SK-N-SH treated with all-trans-retinoic acid at 6 μM for 48 hours (cell line): ENCODE measurements at places on chromosomes 5 and 9.

- ATAC-seq = no peak
Measured at GRCh38 chr9:3662671-3663070, 136.9 kb upstream of the RFX3 start.

GRCh38 chr5:10056228-10056760 is 193.4 kb downstream of the ATPSCKMT start:
- ATAC-seq = no peak

- ATAC-seq = no peak
Measured at GRCh38 chr5:109496112-109496511, 86.3 kb upstream of the PJA2 start.

DNA sequence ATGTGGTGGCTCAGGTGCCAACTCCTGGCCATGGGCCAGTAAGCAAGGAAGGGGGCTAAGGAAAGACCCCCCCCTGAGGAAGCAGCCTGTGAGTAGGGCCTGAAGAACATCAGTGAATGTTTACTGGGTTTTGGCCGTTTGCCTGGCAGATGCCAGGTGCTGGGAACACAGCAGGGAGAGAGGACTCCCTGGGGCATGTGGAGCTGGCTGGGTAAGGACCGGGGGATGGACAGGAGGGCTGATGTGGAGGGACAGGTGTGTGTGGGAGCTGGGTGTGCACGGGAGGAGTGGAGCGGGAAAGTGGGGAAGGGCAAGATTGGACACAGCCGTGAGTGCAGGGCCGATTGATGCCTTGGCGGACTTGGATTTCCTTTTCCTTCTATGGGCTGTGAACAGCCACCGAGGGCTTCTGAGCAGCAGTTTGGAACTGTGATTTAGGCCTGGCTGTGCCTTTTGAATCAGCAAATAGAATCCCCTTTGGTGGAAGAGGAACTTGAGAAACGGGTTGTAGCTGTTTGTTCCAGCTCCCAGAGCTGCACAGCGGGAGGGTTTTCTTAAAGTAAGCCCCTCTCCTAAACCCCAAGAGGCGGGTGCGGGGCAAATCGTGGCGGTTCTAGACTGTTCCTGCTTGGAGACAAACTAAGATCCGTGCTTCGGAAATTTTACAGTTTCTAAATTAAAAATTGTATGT is 3.1 kb downstream of the HMCN2 start:
- ATAC-seq = no peak

DNA sequence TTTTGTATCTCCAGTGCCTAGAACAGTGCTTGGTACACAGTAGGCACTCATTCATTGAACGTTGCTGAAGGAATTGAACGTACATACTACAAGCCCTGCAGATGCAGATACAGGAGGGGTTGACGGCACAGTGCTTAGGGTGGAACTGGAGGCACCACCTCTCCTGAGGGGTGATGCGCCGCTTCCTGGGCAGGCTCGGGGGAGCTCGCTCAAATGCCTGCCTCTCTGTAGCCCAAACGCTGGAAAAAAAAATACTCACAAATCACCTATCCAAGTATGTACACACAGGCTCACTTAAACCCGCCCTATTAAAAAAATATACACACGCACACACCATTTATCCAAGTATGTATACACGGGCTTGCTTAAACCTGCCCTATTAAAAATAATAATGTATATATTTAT is 536 bp upstream of the COMMD10 start:
- ATAC-seq = peak; percentile 13

- ATAC-seq = no peak
Measured at GRCh38 chr5:106303911-106304310, 1366.8 kb downstream of the EFNA5 start.

GRCh38 chr5:6540111-6540827 is 91.6 kb downstream of the UBE2QL1 start:
- ATAC-seq = no peak

- no peak for ATAC-seq
Measured at GRCh38 chr9:135522137-135522877, 1.1 kb downstream of the LCN1 start.

- no peak for ATAC-seq
Measured at GRCh38 chr9:20148416-20148815, 359.6 kb upstream of the SLC24A2 start.

- ATAC-seq = peak; percentile 6
Measured at GRCh38 chr5:181189363-181189961, 15.5 kb downstream of the TRIM7 start.

- ATAC-seq = no peak; the same call in 2 of the 3 replicates
Measured at GRCh38 chr9:99259231-99259918, 37.3 kb downstream of the SEC61B start.

DNA sequence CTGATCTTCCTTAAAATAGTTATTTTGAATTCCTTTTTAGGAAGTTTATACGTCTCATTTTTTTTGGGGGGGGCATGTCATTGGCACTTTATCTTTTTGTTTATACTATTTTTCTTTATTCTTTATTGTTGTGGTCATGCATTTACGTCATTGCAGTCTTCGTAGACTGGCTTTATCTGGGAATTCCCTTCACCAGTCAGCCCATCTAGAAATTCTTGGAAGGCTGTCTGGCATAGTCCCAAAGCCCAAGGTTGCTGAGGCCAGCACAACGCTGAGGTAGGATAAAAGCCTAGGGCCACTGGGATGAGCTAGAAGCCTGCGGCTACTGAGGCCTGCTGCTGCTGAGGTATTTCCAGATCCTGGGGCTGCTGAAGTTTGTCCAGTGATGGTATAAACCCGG is 121.5 kb downstream of the ISOC1 start:
- ATAC-seq = no peak

DNA sequence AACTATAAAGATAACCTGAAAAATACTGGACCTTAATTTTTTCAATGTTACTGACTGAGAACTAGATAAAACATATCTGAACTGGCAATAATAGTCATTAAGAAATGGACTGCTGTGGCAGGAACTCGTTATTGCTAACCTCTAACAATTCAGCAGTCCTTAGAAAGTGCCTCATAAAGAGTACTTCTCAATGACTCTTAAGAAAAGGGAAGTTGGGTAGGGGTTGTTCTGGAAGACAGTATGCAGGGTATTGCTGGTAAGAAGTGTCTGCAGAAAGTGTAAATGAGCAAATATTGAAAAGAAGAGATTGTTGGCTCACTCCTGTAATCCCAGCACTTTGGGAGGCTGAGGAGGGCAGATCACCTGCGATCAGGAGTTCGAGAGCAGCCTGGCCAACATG is 27.9 kb downstream of the FOXD1 start:
- no peak for ATAC-seq

GRCh38 chr5:143682929-143683386 is 129.0 kb upstream of the HMHB1 start:
- ATAC-seq = no peak

DNA sequence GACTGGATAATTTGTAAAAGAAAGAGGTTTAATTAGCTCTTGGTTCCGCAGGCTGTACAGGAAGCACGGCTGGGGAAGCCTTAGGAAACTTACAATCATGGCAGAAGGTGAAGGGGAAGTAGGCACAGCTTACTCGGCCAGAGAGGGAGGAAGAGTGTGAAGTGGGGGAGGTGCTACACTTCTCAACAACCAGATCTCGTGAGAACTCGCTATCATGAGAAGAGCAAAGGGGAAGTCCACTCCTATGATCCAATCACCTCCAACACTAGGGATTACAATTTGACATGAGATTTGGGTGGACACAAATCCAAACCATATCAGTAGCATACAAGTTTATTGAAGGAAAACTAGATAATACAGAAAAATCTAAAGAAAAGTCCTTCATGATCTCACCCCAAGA is 39.9 kb downstream of the NEURL1B start:
- ATAC-seq = no peak

GRCh38 chr5:113663879-113664541 is 150.5 kb downstream of the YTHDC2 start:
- peak; percentile 86 for ATAC-seq

DNA sequence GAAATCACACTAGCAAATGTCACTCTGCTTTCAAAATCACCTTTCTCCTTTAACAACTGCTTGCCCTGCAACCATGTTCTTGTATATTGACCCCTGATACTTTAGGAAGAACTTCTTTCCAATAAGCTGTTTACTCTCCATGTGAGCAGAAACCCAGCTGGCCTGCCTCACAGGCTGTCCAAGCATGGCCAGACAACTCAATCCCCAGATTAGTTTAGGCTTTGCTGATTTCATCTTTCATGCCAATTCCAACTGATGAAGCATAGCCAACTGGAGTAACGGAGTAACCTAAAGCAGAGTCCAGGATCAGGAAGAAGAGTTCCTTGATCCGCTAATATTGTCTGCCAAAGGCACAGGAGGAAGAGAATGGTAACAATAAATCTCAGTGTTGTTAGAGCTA is 56.7 kb upstream of the HTR1A start:
- ATAC-seq = no peak

- no peak for ATAC-seq
Measured at GRCh38 chr9:72618811-72619210, 97.4 kb downstream of the TMC1 start.

DNA sequence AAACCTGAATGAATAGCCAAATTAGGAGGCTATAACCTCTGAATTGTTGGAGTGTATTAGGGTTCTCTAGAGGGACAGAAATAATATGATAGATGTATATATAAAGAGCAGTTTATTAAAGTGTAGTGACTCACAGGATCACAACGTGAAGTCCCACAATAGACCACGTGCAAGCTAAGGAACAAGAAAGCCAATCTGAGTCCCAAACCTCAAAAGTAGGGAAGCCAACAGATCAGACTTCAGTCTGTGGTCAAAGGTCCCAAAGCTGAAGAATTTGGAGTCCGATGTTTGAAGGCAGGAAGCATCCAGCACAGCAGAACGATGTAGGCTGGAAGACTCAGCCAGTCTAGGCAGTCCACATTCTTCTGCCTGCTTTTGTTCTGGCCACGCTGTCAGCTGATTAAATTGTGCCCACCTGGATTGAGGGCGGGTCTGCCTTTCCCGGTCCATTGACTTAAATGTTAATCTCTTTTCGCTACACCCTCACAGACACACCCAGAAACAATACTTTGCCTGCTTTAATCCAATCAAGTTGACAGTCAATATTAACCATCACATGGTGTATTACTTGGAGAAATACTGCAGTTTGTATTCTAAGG is 550.6 kb downstream of the CDH10 start:
- ATAC-seq = no peak

- no peak for ATAC-seq
Measured at GRCh38 chr5:59357381-59357977, 536.0 kb downstream of the PDE4D start.

- ATAC-seq = peak; percentile 91
Measured at GRCh38 chr9:83583151-83584014, 39.6 kb upstream of the IDNK start.

DNA sequence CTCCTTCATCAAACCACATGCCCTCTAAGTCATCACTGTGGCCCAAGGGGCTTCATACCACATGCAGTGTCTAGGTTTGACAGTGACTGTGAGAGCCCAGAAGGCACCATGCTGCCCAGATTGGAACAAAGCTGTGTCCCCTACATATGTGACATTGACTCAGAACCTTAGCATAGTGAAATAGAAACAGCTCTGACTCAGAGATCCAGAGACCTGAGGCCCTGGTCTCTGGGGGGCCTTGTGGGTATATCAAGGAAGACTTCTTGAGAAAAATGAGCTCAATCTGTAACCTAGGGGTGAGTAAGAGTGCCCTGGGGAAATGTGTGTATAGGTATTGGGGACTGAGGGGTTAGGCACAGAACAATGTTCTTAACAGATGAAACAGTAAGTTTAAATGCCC is 7.1 kb upstream of the ENTREP1 start:
- ATAC-seq = no peak

DNA sequence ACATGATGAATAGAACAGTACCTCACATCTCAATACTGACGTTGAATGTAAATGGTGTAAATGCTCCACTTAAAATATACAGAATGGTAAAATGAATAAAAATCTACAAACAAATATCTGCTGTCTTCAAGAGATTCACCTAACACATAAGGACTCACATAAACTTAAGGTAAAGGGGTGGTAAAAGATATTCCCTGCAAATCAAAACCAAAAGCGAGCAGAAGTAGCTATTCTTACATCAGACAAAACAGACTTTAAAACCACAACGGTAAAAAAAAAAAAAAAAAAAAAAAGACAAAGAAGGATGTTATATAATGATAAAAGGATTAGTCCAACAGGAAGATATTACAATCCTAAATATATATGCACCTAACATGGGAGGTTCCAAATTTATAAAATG is 214.0 kb upstream of the MAST4 start:
- ATAC-seq = no peak

DNA sequence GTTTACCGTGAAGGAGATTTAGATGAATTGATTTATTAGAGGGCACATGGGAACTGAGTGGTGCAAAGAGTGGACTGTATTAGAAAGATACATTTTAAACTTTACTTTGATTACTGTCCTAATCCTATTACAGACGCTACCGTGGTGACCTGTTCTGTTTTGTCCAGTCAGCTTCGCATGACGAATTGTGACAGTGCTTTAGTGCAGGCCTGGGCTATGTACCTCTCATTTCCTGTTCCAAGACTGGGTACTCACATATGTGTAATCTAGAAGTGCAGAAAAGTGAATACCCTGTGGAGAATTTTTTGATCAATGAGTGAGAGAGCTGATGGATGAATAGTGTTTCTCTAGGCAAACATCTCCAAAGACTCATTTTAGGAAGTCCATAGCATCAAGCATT is 385.9 kb downstream of the ANXA1 start:
- ATAC-seq = no peak

GRCh38 chr5:151780348-151780747 is 8.6 kb downstream of the G3BP1 start:
- no peak for ATAC-seq

DNA sequence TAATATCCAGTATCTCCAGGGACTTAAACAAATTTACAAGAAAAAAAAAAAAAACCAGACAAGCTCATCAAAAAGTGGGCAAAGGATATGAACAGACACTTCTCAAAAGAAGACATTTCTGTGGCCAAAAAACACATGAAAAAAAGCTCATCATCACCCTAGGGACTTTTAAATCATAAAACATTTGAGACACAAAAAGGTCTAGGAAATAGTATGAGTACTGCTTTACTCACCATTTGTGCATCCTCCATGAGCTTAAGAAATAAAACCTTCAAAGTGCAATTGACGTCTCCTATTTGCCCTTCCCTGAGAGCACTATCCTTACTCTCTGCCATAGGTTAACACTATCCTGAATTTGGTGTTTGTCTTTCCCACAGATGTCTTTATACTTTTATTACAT is 193.7 kb upstream of the NREP start:
- ATAC-seq = no peak

- no peak for ATAC-seq
Measured at GRCh38 chr5:177296581-177296980, 6.9 kb downstream of the RAB24 start.

GRCh38 chr9:88925481-88925880 is 65.8 kb upstream of the S1PR3 start:
- ATAC-seq = no peak

GRCh38 chr5:151881621-151882225 is 42.9 kb downstream of the GLRA1 start:
- ATAC-seq = no peak

- peak; percentile 82 for ATAC-seq
Measured at GRCh38 chr5:128920345-128921215, 44.7 kb upstream of the SLC27A6 start.

DNA sequence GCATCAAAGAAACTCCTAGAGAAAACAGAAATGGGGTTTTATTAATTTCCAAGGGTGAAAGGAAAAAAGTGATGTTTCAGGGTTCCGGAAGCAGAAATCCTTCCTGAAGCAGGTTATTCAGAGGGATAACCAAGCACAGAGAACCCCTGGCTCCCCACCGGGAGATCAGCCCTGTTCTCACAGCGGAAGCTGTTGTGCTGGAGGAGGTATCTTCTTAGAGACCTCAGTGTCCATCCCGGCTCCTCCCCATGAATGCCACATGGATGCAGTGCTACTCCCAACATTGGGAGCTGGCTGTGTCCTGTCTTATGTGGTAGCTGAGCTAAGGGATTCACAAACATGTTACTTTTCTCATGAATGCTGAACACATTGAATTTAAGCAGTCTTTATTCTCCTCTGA is 80.9 kb upstream of the IRX2 start:
- no peak for ATAC-seq
